Stimulated activated naive CD8-positive, alpha-beta T cell treated with anti-CD3 and anti-CD28 coated beads, Interleukin-15, amount 100 ng/mL, for 72 hours (primary cell): ENCODE measurements at places on chromosomes 5 and 9.

GRCh38 chr5:94240596-94240992 is 377.8 kb downstream of the KIAA0825 start:
- DNase-seq: no peak

DNA sequence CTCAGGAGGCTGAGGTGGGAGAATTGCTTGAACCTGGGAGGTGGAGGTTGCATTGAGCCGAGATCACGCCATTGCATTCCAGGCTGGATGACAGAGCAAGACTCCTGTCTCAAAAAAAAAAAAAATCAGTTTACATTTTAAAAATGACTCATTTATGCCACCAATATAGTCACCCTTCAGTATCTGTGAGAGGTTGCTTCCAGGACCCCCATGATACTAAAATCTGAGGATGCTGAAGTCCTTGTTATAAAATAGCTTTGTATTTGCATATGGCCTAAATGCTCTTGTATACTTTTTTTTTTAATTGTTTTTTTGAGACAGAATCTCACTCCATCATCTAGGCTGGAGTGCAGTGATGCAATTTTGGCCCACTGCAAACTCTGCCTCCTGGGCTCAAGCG is 5.8 kb downstream of the OCLN start:
- no peak for DNase-seq

DNA sequence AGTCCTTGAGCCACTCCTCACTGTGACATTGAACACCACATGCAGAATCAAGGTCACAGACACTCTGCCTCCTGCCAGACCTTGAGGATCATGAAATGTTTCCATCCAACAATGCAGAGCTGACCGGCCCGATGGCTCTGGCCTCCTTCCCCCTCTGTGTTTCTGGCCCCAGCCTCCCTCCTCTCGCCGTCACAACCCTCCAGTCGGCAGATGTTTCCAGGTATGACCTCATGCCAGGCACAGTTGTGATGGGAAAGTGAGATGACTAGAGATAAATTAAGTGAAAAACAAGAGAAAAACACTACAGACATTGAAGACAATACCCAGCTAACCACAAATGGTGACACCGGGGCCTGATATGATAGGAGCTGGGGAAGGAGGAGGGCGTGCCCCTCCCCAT is 9.8 kb downstream of the NTNG2 start:
- DNase-seq: no peak

GRCh38 chr5:179762079-179762780 is 29.6 kb downstream of the MAML1 start:
- DNase-seq: peak; percentile 3

GRCh38 chr5:99248066-99248465 is 319.3 kb upstream of the CHD1 start:
- no peak for DNase-seq

GRCh38 chr9:85331626-85332025 is 410.1 kb downstream of the AGTPBP1 start:
- DNase-seq: no peak

DNA sequence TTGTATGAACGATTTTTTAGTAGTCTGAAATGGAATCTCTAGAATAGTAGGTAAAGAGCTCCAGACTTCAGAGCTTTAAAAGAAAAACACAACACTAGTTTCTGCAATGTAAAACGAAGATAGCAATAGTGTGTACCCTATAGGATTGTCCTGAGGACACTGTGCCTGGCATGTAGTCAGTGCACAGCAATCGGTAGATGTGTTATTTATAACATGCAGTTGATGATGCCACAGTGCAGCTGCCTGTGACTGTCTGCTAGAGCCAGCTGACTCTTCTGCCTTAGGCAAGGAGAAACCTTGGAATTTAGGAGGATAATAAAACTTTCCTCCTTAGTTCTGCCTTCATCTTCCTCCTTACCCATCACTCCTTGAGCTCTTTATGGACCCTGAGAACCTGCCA is 27.7 kb upstream of the TMOD1 start:
- no peak for DNase-seq

- DNase-seq: no peak
Observed at GRCh38 chr9:96031366-96031824, 155.9 kb downstream of the ERCC6L2 start.

- DNase-seq: no peak
Observed at GRCh38 chr9:136012651-136013050, 51.5 kb upstream of the UBAC1 start.

DNA sequence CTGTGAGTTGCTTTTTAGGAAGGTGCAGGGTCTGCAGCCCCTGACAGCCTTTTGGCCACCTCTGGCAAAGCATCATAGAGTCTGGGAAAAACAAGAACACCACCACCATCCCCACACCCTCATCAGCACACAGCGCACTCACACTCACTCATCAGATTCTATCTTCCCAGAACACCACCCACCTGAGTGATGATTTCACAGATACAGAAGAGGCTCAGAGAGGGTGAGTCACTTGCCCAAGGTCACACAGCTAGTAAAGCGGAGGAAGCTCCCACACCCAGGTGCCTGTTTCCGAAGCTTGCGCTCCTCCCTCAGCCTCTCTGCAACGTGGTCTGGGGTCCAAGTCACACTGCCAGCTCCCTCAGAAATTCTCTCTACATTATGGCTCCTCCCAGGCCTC is 41.8 kb upstream of the HRH2 start:
- DNase-seq: no peak

GRCh38 chr5:122473138-122473843 is 161.3 kb downstream of the SNCAIP start:
- DNase-seq: no peak

GRCh38 chr9:134842321-134842720 is 38.3 kb upstream of the FCN2 start:
- no peak for DNase-seq

- DNase-seq: peak; percentile 48
Observed at GRCh38 chr9:129174724-129175514, 3.1 kb downstream of the IER5L start.

GRCh38 chr9:117189121-117189520 is 225.7 kb downstream of the ASTN2 start:
- DNase-seq: no peak

- DNase-seq: no peak
Observed at GRCh38 chr5:14438195-14438606, 143.4 kb upstream of the OTULINL start.

DNA sequence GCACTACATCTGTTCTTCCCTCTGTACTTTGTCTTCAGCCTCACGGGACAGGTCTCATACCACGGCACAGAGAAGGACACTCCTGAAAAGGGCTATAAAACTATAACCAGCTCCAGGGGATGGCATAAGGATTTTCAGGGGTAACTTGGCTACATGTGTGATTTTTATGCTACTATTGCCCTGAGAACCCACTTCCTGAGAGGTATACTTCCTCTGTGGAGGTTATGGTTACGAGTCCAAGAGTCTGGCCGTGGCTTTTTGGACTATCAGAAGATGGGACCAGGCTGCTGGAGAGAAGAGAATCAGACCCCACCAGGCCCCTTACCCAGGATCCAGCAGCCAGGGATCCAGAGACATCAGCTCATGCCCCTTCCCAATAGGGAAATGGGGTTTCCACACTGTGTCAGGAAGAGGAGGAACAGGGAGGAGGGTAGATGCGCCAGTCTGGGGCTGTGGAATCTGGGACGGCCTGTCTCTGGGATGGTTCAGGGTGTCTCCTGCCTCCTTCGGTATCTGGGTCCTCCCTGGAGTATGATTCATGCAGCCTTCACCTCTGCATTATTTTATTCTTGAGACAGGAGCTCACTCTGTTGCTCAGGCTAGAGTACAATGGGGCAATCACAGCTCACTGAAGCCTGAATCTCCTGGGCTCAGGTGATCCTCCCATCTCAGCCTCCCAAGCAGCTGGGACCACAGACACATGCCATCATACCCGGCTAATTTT is 29.7 kb downstream of the WHRN start:
- no peak for DNase-seq

DNA sequence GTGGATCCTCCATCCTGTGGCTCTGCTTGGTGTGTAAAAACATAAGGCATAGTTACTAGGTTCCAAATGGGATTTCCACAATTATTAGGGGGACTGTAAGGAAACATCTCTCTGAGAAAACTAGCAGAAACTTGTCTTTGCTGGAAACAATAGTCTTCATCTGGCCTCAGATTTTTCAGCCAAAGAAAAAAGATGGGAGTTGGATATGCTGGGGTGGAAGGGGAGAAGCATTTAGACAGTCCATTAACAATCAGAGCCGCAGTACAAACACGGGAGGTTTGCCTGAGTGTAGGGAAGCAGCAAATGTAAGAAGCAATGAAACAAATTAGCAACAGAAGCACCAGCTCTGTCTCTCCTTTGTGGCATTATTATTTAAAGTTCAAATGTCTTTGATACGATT is 402.7 kb upstream of the ZNF608 start:
- no peak for DNase-seq

DNA sequence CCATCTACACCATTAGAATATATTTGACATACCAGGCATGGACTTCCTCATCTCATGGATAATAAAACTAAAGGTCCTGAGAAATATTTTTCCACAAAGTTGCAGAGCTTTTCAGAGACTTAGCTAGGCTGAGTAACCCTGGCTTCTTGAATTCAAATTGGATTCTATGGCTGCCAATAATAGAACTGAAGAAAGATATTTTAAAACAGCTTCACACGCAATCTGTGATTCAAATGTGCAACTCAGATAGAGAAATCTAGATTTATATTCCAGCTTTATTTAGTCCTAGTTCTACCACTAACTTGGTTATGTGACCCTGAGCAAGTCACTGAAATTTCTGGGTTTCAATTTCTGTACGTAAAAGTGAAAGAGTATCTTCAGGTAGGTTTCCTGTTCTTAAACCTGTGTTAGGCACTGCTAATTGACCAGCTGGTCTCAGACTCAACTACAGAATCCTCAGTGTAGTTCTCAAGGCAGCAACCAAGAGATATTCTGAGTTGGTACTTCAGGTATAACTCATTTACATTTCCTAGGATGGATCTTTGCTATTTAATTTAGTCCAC is 235.3 kb downstream of the GABRB2 start:
- no peak for DNase-seq

DNA sequence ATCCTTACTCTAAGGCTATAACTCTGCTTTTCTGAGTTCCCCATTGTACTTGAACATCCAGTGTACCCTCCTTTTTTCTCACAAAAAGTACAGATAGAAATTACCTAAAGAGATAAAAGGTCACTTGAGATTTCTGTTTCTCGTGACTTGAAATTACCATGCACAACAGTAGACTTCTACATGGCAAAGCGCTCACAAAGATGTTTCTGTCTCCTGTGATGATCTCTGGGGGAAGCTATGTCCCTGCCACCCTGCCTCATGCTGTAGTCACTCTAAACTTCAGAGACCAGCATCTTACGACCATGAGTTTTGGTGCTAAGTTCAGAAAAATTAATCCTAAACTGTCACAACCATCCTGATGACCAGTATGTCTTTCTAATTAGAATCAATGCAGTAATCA is 36.2 kb downstream of the NFIB start:
- DNase-seq: no peak

GRCh38 chr5:52809884-52810283 is 22.2 kb downstream of the ITGA1 start:
- DNase-seq: no peak

- peak; percentile 96 for DNase-seq
Observed at GRCh38 chr9:128656416-128657343, at the start of gene DYNC2I2. Gene DYNC2I2, minus strand, starts transcription at chr9:128656847. Its CDS starts 121 bp downstream, at chr9:128656726.

DNA sequence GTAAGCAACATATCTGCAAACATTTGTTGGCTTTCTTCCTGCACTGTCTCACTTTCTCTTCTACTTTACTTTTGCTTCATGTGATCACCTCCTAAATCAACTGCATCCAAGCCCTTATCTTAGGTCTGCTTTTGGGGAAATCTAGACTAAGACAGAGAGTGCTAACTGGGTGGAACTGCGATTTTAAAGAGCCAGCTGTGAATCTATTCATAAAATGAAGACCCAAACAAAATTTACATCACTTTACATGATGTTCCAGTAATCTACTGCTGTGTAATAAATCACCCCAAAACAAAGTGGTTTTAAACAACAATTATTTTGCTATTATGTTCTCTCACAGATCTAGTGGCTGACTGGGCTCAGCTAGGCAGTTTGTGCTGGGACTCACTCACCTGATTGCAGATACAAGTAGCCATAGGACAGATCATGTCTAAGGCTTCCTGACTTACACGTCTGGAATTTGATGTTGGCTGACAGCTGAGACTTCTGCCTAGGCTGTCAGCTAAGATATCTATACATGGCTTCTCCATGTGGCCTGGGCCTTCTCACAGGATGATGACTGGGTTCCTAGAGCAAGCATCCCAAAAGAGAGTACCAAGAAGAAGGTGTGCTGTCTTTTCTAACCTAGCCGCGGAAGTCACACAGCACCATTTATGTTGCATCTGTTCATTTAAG is 145.1 kb upstream of the TBCA start:
- DNase-seq: no peak

DNA sequence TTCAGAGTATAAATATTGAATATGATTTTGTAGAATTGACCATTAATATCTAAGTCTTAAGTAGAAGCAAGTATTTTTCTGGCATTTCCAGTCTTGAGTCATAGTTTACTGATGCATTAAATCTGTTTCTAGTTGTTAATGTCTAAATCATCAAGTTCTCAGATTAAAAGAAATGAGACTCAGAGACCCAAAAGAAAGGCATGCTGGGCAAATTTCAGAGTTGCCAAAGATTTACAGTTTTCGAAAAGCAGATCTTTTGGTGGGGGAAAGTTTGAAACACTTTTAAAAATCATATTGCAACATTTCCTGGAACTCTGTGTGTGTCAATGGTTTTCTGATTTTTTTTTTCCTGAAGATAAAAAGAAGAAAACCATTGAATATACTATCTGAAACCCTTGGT is 60.9 kb downstream of the ANKRD55 start:
- no peak for DNase-seq

DNA sequence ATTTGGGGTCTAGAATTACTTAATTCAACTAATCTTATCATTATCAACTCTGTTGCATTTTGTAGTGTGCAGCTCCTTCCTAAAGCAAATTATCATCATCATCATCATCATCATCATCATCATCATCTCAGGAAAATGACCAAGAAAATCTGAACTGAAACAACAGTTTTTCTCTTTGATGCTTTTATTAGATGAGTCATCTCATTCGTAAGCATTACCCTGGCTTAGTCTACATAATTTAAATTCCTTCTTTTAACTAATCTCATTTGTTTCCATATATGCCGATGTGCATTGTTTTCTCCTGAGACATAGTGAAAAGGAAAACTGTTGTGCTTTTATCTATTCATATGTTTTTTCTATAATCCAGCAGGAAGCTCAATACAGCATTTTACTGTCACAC is 173.0 kb upstream of the PDE4D start:
- no peak for DNase-seq

DNA sequence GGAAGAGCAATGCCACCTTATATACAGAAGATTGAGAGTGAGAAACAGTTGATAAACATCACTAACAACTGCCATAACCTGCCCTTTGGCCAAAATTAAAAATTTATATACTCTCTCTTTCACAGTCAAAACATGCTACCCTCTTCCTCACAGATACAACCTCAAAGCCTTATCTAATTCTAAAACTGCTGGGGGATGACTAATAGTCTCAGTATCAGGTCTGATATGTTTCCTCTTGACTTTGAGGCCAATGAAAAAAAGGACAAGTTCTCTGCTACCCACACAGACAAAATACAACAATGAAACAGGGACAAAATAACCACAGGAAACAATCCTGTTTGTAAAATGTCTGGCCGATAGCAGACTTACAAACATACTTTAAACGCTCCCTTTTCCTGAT is 485.6 kb upstream of the NUDT12 start:
- DNase-seq: no peak
